ENCODE measurements at places on chromosomes 1 and 21. TPM values are rescaled to one million over a fixed set of nuclear protein-coding genes. Genes with fewer than 3 reads are reported as not detected.

GRCh38 chr1:178126741-178127185 lies 32.9 kb downstream of the RASAL2 start:
- no peak for DNase-seq

DNA sequence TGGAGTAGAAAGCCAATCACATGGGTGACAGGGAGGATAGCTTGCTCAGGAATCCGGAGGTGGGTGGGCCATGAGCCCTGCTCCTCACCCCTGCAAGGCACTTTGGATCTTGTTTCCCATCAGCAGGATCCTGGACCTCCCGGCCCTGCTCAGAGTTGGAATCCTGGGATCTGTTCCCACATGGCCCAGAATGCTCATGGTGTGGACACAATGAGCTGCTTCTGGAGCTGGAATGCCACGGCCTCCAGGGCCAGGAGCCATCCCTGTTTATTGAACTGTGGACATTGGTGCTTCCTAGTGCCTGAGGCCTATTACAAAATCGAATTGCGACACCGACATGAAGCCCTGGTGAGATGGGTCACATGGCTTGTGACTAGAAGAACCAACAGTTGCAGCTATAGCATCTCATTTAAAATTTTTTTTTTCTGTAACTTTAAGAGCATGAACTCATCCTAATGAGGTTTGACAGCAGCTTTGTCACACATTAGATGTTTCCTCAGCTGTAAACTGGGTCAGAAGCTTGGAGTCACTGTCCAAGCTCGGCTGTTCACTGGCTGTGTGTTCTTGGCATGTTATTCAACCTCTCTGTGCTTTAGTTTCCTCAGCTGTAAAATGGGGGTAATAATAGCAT lies 40.4 kb upstream of the GOLT1A start:
- no peak for DNase-seq

Gene SPRR1A
- not detected for total RNA-seq

Gene TIE1
- total RNA-seq, result 42.6 TPM

Gene SPRR2B
- total RNA-seq, result not detected
